ENCODE measurements at places on chromosomes 6 and 20.

- DNase-seq, result peak; percentile 82
Observed at GRCh38 chr20:62860924-62861691, 514 bp downstream of the TCFL5 start.

DNA sequence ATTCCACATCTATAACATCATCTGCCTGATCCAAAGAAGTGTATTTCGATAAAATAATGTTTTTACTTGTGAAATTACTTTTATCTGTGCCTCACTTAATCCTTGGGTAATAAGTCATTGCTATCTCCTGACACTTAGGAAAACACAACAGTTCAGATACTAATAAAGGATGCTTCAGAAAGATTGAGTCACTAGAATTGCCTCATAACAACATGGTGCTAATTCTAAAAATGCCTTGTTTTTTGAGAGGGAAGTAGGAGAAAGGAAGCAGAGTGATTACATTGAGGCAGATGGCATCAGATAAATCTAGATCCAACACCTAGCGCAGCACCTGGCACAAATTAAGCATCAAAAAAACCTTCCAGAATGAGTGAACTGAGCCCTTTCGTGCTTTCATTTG is 69.0 kb downstream of the NCOA7 start:
- no peak for DNase-seq

- DNase-seq, result no peak
Observed at GRCh38 chr20:23412026-23412425, 9.3 kb downstream of the NAPB start.

DNA sequence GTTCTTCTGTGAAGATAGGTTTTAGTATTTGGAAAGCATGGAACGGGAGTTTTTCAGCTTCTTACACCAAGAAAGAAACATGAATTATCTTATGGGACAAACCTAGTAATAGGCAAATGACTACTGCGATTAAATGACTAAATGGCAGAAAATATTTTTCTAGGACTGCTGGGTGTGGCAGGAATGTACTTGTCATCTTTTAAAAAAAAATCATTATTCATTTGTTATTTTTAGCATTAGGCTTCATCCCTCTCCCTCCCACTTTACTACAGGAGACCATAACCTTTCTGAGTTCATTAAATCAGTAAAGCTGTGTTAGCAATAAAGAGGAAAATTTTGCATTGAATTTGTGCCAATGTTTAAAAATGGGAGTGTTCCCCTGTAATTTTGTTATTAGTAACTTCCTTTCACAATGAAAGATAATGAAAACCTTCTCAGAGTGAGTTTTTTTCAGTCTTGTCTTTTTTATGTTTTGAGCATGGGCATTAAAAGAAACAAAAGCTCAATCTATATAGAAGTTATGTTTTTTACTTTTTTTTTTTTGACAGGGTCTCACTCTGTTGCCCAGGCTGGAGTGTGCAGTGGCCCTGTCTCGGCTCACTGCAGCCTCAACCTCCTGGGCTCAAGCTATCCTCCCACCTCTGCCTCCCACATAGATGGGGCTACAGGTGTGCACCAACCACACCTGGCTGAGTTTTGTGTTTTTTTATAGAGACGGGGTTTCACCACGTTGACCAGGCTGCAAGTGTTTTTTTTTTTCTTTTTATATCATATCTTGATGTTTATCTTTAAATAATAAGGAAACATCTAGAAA is 105.6 kb upstream of the CLDN20 start:
- DNase-seq, result no peak

DNA sequence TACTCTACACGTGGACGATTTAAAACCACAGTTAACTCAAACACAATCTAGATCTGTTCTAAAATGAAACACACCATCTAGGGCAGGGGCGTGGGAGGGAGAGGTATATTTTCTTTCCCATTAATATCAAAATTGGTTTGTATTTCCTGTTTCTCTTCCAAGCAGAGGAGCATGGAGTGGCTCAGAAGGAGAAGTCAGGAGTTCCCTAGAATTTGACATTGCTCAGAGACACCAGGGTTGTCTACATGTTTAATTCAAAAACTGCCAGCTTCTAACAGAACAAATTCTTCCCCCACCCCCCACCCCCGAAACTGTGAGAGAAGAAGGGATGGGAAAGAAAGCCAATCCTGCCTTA is 2.3 kb downstream of the PREX1 start:
- no peak for DNase-seq

DNA sequence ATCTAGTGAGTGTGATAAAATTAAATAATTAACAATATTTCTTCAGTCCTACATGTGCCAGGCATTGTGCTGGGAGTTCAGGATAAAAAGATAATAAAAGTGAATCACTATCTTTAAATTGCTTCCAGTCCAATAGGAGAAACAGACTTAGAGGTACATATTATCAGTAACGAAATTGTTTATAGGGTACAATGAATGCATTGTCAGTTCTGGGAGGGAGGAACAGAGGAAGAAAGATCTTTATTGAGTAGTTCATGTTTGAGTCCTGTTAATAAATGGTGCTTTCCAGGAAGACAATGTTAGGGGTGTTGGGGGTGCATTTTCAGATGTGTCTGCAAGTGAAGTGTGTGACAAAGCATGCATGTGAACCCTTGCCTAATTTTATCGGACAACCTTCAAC is 183.1 kb downstream of the OGFRL1 start:
- DNase-seq, result no peak

GRCh38 chr6:87982134-87982533 is 65.5 kb upstream of the SPACA1 start:
- no peak for DNase-seq

- no peak for DNase-seq
Observed at GRCh38 chr20:24663496-24663895, 194.1 kb downstream of the SYNDIG1 start.

DNA sequence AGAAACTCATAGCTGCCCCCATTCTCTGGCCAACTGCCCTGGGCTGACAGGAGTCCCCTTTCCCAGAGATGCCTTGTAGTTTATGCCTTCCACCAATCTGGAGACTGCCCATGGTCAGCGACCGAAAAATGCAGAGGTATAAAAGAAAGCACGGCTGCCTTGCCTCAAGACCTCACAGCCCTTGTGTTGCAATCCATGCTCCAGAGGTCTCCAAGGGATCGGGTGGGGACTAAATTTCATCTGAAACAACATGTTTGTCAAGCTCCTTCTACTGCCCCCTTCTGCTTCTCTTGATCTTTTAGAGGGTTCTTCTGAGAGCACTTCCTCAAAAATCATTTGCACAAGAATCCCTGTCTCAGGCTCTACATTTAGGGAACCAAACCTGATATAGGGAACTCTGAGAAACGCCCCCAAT is 128.8 kb downstream of the PLCB1 start:
- DNase-seq, result no peak

DNA sequence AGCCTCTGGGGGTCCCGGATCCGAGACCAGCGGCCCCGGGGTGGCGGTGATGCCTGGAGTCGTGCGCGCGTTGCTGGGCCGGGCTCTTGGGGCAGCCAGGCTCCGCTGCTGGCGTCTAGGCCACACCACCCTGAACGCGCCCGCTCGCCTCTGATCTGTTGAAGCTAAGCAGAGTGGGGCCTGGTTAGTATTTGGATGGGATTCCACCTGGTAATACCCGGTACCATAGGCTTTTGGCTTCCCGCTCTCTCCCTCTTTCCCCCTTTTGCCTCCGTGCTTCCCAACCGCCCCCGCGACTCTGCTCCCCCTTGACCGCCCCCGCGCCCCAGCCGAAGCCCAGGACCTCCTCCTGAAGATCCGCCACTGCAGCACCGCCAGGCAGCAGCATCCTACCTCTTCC is 1383.5 kb upstream of the DEFB115 start:
- DNase-seq, result peak; percentile 53

- no peak for DNase-seq
Observed at GRCh38 chr6:155316419-155316818, 2.1 kb upstream of the TFB1M start.

- no peak for DNase-seq
Observed at GRCh38 chr6:148678682-148679081, 68.1 kb upstream of the UST start.

- no peak for DNase-seq
Observed at GRCh38 chr6:14726816-14727493, 518.9 kb upstream of the JARID2 start.

Measured in D341Med (cell line).